ENCODE measurements at places on chromosomes 12 and 14.

DNA sequence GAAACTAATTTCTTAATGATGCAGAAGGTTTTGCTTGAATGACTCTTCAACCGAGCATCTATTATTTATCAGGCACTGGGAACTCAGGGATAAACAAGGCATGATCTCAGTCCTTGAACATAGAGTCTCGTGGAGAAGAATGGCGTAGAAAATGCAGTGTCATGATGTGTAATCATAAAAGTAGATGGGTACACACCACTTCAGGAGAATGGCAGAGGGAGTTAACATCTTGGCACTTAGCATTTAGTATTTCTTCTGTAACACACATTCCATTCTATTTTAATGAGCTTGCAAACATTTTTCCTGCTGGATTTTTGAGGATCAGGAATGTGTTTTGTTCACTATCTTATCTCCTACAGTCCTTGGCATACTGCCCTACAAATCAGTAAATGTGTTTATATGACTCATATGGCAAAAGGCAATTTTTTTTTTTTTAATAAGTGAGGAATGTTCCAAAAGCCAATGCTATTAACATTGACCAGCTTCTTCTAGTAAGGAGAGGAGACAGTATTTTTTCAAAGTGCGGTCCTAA, 3.8 kb downstream of the TXNRD1 start:
- DNase-seq: no peak

- no peak for DNase-seq
Measured at GRCh38 chr12:64522316-64522715, 70.4 kb downstream of the TBK1 start.

GRCh38 chr12:42565633-42566032, 23.9 kb downstream of the PRICKLE1 start:
- no peak for DNase-seq

DNA sequence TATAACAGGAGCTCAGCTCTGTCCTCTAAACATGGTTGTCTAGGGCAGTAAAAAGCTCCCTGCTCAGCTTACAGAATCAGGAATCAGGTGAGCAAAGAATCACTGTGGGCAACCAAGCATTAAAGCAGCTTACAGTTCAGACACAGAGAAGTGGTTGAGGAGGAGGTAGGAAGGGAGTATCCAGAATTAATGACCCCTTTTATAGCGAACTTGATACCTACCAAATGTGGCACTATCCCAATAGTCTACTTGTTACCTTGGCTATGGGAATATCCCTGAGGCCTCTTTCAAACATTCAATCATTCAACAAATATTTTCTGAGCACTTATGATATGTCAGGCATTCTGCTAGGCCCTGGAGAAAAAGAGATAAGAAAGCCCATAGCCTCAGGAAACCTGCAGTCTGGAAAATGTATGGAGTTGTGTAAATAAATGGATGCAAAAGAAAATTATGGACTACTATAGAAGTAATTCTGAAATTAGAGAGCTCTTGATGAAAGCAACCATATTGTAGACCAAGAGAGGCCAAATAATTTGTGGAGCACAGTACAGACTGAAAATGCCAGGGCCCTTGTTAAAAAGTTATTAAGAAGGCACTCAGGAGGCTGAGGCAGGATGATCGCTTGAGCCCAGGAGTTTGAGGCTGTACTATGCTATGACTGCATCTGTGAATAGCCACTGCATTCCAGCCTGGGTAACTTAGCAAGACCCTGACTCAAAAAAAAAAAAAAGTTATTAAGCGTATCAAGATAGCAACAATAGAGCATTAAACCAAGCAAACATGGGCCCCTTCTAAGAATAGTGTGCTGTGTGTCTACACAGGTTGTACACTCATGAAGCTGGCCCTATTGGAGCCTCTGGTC, 134.0 kb upstream of the CPSF6 start:
- no peak for DNase-seq

DNA sequence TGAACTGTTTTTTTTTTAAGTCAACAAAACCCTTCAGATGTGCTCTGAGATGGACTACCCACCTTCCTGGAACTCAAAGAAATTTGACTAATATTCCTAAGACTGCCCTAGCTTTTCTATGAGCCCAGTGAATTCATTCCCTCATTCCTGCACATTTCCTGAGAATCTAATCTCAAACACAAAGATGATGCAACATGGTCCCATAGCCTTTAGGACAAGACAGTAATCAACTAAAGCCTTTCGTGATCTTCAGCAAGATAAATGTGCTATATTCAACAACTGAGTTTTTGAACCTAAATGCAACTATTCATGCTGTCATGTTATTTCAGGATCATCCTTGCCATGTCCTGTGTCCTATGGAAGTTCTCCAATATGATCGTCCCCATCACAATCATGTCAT, 5.0 kb downstream of the SETD3 start:
- DNase-seq: no peak

GRCh38 chr12:108801736-108802100, 55.7 kb downstream of the SSH1 start:
- no peak for DNase-seq

GRCh38 chr12:88241862-88242570, 99.9 kb downstream of the TMTC3 start:
- no peak for DNase-seq

DNA sequence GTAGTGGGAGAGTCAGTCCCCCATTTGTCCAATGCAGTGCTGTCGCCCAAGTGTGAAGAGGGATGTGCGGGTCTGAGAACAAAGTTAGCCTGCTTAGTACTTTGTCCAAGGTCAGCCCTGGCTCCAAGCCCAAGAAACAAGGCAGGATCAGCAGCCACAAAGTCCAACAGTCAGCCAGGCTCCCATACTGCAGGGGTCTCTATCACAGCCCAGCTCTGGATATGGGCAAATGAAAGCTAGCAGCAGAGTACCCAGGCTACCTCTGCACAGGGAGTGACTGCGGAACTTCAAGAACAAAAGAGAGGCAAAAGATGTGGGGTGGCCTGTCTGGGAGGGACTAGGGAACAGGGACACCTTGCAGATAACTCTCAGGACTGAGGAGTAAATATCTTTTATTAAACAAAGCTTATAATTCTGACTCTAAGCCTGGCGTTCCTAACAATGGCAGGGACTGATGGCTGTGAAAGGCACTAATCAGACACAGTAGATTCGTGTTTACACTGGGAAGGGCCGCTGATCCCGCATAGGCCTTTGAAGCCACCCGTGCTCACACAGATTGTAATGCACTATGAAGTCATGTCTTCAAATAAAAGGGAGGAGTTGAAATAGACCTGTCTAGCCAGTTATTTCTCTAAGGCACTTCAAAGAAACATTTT, 91.0 kb upstream of the EEA1 start:
- DNase-seq: no peak

- DNase-seq: no peak
Measured at GRCh38 chr14:59333668-59334067, 131.5 kb downstream of the GPR135 start.

DNA sequence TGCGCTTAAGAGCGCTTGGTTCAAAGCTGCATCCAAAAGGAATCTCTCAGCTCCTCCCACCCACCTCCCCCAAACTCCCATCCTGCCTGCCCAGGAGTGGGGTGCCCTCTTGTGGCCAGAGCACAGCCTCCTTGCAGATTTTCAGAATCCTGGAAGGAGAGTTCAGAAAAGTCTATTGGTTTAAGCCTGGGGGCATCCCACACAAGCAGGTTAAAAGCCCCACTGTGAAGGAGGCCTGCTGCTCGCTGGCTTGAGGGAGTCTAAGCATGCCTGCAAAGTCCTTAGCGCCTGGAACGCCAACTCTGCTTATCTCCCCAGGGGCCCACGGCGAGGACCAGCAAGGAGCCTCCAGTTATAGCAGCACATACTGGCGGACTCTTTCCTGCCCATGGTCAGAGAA, 297.1 kb downstream of the KSR2 start:
- DNase-seq: no peak

GRCh38 chr12:7485095-7485494, 18.5 kb downstream of the CD163 start:
- no peak for DNase-seq

DNA sequence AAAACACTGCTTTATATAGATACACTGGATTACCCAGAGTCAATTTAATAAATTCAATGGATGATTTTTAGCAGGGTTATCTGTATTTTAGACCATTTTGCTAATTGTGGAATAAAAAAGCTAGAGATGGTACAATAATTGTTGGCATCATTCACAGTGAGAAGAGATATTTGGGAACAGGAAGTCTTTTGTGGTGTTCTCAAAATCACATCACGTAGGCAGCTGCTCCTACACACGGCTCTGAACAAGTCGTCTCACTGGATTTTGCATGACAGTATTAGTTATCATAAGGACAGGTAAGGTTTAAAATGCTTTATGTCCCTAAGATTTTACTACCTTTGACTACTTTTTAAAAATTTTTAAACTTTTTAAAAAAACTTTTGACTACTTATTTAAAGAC, 52.0 kb downstream of the PAPLN start:
- no peak for DNase-seq

DNA sequence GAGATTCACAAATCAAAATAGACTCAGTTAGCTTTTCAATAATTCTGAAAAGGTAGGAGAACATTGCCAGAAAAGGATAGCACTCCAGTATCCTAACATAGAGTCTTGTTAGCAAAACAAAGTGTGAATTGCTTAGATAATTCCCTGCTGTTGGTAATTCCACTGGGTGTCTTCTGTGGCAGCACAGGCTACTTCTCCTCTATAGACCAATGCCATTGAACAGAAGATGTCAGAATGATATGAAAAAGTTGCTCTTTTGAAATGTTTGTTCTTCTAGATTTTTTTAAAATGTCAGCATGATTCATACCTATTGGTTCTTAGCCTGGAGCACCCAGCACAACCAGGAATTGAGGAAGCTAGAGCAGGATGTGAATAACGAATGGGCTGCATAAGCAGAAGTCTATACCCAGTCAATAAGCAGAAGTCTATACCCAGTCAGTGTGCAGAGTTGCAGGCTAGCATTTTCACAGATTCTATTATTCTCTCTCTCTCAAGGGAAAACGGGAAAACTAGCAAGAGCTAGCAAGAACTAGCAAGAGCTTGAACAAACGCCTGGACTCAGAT, 112.8 kb downstream of the SYT1 start:
- DNase-seq: no peak

GRCh38 chr12:24233519-24234246, 284.2 kb upstream of the SOX5 start:
- no peak for DNase-seq

- DNase-seq: no peak
Measured at GRCh38 chr12:126811391-126811790, 1455.6 kb upstream of the TMEM132C start.

- peak; percentile 66 for DNase-seq
Measured at GRCh38 chr12:43882578-43883178, 46.8 kb downstream of the TMEM117 start.

DNA sequence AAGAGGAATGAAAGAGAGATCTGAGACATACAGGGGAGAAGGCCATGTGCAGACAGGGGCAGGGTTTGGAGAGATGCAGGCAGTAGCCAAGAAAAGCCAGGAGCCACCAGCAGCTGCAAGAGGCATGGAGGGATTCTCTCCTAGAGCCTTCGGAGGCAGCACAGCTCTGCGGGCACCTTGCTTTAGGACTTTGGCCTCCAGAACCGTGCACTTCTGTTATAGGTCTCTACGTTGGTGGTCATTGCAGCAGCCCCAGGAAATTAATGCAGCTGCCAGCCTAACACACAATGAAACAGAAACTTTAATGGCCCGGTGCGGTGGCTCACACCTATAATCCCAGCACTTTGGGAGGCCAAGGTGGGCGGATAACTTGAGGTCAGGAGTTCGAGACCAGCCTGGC, 14.7 kb upstream of the VRK1 start:
- DNase-seq: no peak

- no peak for DNase-seq
Measured at GRCh38 chr12:47900131-47901062, 4.4 kb downstream of the VDR start.

DNA sequence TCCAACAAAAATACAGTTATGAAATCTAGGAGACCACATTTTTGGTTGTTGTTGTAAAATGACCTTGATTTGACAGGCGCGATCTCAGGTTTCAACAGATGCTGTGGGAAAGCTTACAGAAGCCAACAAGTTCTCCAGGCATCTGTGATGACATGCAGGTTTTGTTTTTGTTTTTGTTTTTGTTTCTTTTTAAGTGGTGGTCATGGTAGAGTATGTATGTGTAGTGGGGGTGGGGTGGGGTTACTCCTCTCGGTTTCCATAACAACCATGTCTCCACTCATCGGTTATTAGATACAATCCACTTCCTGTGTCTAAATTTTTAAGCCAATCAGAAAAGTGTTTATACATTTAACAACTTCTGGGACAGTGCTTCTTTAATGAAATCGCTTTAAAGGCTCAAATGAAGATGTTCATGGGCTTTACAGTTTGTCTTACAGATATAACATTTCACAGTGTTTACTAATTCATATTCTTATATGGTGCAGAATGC, 199.9 kb upstream of the FOXN3 start:
- DNase-seq: peak; percentile 88

DNA sequence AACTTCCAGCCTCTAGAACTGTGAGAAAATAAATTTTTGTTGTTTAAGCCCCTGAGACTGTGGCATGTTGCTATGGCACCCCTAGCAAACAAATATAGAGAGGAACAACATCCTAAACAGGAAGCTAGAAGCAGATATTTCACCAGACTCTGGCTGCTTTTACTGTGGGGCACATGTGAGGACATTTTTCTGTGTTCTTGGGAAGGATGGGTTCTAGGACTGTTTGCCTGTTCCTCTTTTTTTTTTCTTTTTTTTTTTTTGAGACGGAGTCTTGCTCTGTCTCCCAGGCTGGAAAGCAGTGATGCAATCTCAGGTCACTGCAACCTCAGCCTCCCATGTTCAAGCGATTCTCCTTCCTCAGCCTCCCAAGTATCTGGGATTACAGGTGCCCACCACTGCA, 4.2 kb upstream of the HRK start:
- no peak for DNase-seq

DNA sequence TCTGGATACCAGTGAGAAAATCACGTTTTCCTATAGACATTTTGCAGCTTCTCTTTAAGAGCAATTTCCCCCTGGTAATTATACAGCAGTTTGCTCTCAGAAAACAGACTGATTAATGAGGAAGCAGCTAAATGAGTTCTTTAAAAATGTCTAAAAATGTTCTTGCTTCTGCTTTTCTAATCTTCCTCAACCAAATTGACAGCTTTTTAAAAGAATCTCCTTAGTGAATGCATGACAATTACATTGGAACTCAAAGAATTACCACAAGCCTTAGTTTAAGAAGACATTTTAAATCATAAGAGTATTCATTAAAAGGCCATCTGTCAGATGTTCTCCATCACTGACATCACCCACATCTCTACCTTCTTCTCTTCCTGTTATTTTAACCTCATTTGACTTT, 135.8 kb upstream of the PLXNC1 start:
- no peak for DNase-seq

DNA sequence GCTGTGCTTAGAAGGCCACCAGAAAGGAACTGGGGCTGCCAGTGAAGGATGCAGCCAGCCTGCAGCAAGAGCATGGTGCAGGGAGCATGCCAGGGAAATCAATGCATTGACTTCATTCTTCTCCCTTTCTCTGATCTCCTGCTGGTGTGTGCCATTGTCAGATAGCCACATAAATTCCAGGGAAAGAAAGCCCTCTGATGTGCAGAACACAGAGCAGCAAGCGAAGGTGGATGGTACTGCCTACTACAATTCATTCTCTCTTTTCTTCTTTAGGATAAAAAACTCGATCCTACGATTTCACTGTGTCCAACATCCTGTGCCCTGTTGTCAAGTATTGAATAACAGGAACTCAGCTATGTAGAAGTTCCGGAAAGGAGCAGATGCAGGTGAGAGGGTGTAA, 446.7 kb upstream of the TMEM132C start:
- DNase-seq: no peak

GRCh38 chr14:51044961-51045360, 49.9 kb downstream of the TRIM9 start:
- no peak for DNase-seq

All from CD4-positive, alpha-beta T cell treated with Interleukin-10 for 1 hour (primary cell).